Naive thymus-derived CD4-positive, alpha-beta T cell (primary cell): ENCODE measurements at places on chromosomes 7 and 10. TPM values are rescaled to one million over a fixed set of nuclear protein-coding genes. Genes with fewer than 3 reads are reported as not detected.

FOXI2 gene
- not detected for polyA plus RNA-seq

DNA sequence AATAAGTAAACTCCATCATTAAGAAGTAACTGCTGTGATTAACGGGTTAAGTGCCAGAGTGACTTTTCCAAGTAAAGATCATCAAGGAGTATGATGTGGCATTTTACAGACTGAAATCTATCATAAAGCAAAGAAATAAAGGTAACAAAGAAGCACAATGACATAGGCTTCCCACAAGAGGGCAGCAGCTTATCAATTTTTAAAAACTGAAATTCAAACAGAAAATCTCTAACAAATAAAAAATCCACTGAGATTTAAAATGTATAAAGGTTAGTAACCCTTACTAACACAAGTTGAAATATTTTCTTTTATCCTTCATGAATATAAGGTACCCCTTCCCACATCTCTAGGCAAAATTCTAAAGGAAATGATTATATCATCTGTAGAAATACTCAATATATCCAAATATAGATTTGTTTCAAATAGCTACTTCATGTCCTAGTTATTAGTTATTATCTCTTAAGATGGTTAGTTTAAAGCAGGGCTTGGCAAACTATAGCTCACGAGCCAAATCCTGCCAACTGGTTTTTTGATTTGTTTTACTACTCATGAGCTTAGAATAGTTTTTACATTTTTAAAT is 29.2 kb downstream of the FAM3C start:
- DNase-seq, result no peak

GRCh38 chr7:8260871-8261694 is 884 bp downstream of the ICA1 start:
- peak; percentile 25 for DNase-seq

- DNase-seq, result no peak
Measured at GRCh38 chr7:24784277-24784676, 27.0 kb upstream of the GSDME start.

GRCh38 chr7:137937202-137937560 is 64.7 kb downstream of the CREB3L2 start:
- no peak for DNase-seq

DNA sequence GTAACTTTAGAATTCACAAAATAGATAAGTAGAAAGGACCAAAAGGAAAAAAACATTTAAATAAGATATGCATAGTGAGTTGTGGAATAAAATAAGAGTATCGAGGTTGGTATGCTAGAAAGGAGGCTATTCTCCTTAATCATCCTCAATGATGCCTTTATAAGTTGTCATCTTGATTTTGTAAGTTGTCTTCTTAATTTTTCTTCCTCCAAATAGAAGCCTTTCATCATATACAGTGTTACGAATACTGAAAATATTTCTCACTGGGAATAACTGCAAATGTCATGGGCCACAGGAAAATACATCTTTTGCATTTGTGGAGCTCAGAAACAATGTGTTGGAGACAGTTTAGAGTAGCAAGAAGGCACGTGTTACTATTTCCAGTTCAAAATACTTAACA is 31.5 kb upstream of the PRTFDC1 start:
- DNase-seq, result no peak

- no peak for DNase-seq
Measured at GRCh38 chr10:26485150-26485941, 47.2 kb downstream of the APBB1IP start.

TIMM23B gene
- 11.8 TPM for polyA plus RNA-seq

DNA sequence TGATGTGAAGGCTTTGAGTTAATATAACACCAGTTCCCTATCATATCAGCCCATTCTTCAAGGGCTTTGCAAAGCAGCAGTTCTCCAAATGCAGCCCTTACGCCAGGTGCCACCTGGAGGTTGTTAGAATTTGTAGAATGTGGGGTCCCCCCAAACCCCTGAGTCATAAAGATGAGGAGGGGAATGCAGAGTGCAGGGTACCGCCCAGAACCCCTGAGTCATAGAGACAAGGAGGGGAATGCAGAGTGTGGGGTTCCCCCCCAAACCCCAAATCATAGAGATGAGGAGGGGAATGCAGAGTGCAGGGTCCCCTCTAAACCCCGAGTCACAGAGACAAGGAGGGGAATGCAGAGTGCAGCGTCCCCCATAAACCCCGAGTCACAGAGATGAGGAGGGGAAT is 605.8 kb downstream of the PTPRN2 start:
- no peak for DNase-seq

GRCh38 chr10:93488956-93489528 is 6.9 kb upstream of the MYOF start:
- no peak for DNase-seq

GRCh38 chr7:27920281-27920946 is 180.5 kb downstream of the TAX1BP1 start:
- DNase-seq, result no peak

DNA sequence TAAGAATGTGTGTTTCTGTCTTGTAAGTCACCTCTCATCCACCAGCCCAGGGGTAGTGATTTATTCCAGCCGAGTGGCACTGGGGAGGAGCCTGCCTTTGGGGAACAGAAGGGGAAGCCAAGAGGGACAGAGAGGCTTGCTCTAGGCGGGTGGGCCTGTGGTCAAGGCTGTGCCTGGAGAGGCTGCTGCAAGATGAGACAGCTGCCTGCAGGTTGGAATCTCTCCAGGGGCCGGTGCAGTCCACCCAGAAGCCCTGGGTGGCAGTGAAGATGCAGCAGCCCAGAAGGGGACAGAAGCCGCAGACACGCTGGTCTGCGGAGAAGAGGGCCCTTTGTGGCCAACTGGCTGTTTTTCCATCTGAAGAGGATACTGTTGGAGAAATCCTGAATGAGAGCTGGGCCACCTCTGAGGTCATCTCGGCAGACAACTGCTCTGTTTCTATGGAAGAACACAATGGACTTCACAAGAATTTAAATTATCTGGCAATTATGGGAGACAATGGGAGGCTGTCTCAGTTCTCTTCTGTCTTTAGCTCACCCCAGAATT is 175.7 kb downstream of the GFRA1 start:
- DNase-seq, result no peak

TCAF2 gene
- polyA plus RNA-seq, result 10.7 TPM

ANKMY2 gene
- 15.6 TPM for polyA plus RNA-seq

- no peak for DNase-seq
Measured at GRCh38 chr10:501596-501995, 187.9 kb downstream of the DIP2C start.

- DNase-seq, result no peak
Measured at GRCh38 chr10:7458556-7458955, 47.7 kb upstream of the SFMBT2 start.

TLL2 gene
- polyA plus RNA-seq, result not detected

FERD3L gene
- not detected for polyA plus RNA-seq

TPST1 gene
- polyA plus RNA-seq, result 2.2 TPM

TSPAN33 gene
- polyA plus RNA-seq, result 13.0 TPM

DNA2 gene
- polyA plus RNA-seq, result 0.43 TPM

- no peak for DNase-seq
Measured at GRCh38 chr10:125201791-125202622, 41.6 kb upstream of the CTBP2 start.

NKX2-3 gene
- not detected for polyA plus RNA-seq

MINPP1 gene
- polyA plus RNA-seq, result 5.7 TPM

ODAD2 gene
- not detected for polyA plus RNA-seq

- DNase-seq, result no peak
Measured at GRCh38 chr7:134364619-134365037, 47.9 kb upstream of the SLC35B4 start.

IFT22 gene
- 12.3 TPM for polyA plus RNA-seq

DNA sequence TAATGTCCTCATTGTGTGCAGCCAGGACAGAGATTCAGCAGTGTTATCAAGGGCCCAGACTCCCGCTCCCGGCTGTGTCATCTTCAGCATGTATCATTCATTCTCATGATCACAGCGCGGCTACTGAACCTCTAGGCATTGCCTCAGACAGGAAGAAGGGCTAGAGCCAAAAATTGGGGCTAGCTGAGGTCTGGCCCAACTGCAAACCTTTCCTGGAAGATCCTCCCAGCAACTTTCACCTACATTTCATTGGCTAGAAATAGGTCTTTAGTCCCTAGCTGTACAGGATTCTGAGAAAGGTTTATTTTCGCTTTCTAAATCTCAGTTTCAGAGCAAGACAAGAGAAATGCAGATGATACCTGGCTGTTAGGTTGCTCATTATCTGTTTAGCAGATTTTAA is 81.9 kb downstream of the CREM start:
- no peak for DNase-seq

DNA sequence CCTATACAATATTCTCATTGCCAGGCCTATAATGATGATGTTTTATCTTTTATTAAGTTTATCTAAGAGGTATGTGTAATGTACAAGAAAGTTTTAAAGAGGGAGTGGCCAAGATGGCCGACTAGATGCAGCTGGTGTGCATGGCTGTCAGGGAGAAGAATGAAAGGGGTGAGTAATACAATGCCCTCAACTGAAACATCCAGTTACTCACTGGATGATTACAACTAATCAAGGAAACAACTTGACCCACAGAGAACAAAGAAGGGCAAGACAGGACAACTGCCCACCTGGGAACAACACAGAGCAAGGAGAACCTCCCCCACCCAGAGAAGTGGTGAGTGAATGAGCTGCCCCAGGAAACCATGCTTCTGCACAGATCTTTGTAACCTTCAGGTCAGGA is 880.0 kb upstream of the LRRTM3 start:
- DNase-seq, result no peak

TUBAL3 gene
- not detected for polyA plus RNA-seq

KRIT1 gene
- 24.0 TPM for polyA plus RNA-seq

DNA sequence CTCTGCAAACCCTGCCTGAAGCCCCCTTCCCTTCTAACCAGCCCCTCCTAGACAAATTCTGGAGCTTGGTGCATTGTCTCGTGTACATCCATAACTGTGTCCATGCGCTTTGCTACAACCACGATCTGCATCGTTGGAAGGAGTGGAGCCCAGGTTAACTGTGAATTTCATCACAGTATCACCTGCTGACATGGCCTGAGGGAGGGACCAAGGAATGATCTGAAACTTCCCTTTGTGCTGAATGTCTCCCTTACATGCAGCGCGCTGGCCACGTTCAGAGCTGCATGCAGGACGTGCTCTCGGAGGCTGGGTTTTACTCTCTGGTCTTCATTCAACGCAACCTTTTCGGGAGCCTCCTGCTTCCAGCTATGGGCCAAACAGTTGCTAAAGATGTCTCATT is 222.3 kb downstream of the CUX1 start:
- no peak for DNase-seq

GRCh38 chr7:93715234-93715633 is 140.7 kb upstream of the CALCR start:
- DNase-seq, result no peak

GRCh38 chr10:96714031-96714590 is 6.2 kb downstream of the PIK3AP1 start:
- no peak for DNase-seq

GRCh38 chr10:114166043-114166442 is 8.0 kb downstream of the CCDC186 start:
- no peak for DNase-seq

GRCh38 chr7:14630048-14630447 is 272.5 kb downstream of the DGKB start:
- no peak for DNase-seq

GRCh38 chr7:81590131-81590530 is 179.7 kb downstream of the HGF start:
- no peak for DNase-seq

- DNase-seq, result no peak
Measured at GRCh38 chr10:128575761-128576160, 449.5 kb upstream of the MKI67 start.

GOLGA7B gene
- 1.6 TPM for polyA plus RNA-seq

STOX1 gene
- polyA plus RNA-seq, result 0.76 TPM

DNA sequence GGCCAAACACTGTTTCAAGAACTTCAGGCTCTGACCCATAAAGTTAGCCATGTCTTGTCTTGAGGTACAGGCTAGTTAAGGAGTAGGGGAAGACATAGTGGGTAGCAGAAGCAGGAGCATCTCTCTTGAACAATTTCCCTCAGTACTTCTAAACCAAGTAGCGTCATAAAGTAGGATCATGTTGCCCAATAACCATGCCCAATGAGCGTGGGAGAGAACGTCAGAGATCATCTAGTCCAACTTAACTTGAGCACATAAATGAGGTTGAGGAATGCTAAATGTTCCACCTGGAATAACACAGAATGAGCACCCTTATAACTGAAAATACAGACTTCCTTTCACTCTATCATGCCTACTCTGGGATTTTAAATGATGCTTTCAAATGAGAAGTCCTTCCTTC is 134.9 kb downstream of the AOAH start:
- no peak for DNase-seq

PRKRIP1 gene
- polyA plus RNA-seq, result 33.2 TPM

- no peak for DNase-seq
Measured at GRCh38 chr7:157041514-157042277, 31.2 kb upstream of the MNX1 start.

- no peak for DNase-seq
Measured at GRCh38 chr10:124700293-124701037, 43.7 kb downstream of the FAM53B start.

DNA sequence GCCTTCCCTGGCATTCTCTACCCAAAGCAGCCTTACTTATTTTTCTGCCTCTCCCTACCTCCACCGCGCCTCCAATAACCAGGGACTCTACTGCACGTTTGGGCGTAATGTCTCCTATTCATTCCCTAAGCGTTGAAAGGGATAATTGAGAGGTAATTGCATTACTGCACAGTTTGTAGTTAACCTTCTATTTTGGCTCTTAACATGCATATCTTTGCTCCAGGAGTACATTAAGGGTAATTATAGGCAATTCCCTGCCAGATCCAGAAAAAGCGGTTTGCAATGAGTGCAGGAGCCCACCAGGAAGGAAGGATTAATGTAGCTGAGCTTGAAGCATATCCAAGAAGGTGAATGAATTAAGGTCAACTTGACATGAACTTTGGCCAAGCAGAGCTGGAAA is 558.4 kb downstream of the TYW1 start:
- no peak for DNase-seq

- DNase-seq, result no peak
Measured at GRCh38 chr10:128859738-128860386, 607.2 kb upstream of the MGMT start.

CALML3 gene
- polyA plus RNA-seq, result not detected

DNA sequence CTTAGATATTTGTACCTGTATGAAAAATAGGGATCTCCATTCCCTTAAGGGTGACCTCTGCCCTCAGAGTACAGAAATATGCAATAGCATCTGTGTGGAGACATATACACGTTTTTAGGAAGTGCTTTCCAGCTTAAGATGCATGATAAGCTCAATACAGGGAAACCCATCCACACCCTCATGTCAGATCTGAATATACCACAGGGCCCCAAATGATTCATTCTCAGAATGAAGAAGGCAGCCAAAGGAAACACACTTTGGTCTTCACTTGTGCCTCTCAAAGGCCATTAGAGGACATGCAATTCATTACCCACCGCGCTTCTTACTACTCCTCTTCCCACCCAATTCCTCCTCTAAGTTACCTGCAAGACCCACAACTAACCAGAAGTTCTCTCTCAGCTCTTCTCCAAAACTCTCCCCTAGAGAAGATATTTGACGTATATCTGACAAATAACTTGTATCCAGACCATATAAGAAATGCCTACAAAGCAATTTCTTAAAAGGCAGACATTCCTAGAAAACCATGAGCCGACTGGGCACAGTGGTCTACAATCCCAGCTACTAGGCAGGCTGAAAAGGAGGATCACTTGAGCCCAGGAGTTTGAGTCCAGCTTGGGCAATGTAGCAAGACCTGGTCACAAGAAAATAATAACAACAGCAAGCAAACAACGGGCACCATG is 103.0 kb downstream of the OAT start:
- DNase-seq, result no peak

GTPBP10 gene
- polyA plus RNA-seq, result 47.6 TPM

VIM gene
- polyA plus RNA-seq, result 399 TPM

MEIG1 gene
- polyA plus RNA-seq, result 1.3 TPM

- DNase-seq, result no peak
Measured at GRCh38 chr7:38535073-38535472, 96.1 kb downstream of the AMPH start.

SLC26A4 gene
- polyA plus RNA-seq, result not detected

DGKI gene
- not detected for polyA plus RNA-seq

COL17A1 gene
- not detected for polyA plus RNA-seq
